ENCODE measurements at places on chromosomes 6 and 20.

DNA sequence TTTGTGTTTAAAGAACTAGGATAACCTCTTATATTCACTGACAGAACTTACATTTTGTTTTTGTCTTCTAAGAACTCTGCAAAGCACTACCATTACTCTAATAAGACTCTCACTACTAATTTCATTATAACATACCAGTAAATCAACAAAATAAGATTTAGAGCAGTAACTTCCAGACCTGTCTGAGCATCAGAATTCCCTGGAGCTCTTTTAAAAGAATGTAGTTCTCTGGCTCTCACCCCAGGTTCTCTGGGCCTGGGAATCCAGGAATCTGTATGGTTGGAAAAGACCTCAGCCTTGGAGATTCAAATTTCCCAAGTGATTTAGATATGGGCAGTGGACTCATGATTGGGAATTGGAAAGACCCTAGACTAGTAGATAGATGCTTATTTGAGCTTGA, 89.4 kb downstream of the JAG1 start:
- no peak for DNase-seq

- DNase-seq: no peak
Measured at GRCh38 chr6:159615918-159616317, 77.1 kb downstream of the SOD2 start.

- peak; percentile 93 for DNase-seq
Measured at GRCh38 chr6:33579828-33580714, at the start of gene BAK1. Gene BAK1, minus strand, starts transcription at chr6:33580276. Its CDS starts 2,672 bp downstream, at chr6:33577604.

GRCh38 chr6:97203343-97203742, 79.7 kb downstream of the MMS22L start:
- DNase-seq: no peak

- DNase-seq: no peak
Measured at GRCh38 chr6:72963946-72964345, 261.4 kb downstream of the KHDC1L start.

- no peak for DNase-seq
Measured at GRCh38 chr6:111838749-111839484, 34.3 kb downstream of the FYN start.

DNA sequence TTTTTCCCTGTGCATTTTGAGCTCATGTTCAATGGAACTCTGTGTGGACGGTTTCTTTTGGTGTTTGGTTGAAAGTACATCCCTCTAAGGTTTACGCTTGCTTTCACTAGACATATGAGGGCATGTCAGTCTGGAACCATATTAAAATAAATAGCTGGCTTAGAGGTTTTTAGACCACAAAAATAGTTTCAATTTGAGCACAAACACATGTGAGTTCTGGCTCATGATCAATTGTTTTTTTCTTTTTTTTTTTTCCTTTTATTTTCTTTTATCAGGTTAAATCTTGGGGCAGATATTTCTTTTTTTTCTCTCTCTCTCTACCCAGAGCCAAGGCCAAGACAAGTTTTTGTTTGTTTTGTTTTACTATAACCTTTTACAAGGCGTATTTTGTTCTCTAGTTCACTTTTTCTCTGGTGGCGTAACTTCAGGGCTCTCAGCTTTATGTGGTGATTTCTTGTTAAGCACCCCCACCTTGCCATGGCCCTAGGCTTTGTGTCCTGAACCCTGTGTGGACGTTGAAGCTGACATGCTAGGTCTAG, 92.9 kb downstream of the SHLD1 start:
- no peak for DNase-seq

DNA sequence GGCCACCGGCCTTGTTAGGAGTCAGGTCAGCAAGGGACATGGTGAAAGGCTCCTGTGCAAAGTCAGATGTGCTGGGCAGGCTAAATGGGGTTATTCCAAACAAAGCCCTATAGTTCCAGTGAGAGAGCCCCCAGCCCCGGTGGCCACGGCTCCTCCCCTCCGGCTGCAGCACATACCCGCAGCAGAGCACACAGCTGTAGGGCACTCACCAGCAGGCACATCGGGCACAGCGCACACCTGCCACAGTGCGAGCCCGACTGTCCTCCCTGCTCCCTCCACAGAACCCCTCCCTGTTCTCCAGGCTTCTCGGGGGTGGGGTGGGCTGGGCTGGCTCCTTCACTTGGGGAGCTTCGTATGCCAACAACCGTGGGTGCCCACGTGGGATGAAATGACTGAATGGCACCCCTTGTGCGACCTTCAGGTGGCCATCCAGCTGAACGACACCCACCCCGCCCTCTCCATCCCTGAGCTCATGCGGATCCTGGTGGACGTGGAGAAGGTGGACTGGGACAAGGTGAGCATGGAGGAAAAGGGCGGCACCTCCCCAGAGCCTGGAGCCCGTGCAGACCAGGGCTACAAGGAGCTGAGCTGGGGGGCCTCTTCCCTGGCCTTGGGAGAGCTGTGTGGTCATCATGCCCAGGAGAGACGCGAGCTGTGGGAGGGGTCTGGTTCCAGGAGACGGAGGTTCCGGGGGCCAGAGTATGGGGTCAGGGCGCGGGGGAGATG, 30.9 kb downstream of the PYGB start:
- DNase-seq: no peak

DNA sequence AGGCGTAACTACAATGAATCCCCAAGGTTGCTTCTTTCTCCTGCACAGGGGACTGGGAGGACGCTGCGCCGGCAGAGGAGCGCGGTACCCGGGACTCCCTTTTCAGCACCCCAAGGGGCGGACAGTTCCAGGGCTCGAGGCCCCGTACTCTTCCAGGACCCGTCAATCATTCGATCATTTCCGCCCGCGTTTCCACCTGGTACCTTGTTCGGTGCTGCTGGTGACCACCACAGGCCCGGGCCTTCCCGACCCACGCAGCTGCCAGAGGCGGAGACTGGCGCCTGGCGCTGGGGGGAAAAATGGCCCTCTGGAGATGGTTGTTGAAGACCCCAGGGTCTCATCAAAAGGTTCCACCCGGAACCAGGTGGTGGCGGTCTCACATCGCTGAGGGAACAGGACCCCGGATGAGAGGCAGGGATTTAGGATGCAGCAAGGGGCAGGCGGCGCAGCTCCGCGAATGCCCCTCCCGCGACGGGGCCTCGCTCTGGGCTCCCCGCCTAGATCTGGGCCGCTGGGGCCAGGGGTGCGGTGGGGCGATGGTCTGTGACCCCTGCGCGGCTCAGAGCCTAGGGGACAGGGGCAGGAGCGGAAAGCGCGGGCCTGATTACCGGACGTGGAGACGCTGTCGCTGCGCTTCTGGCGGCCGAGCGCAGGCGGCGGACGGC, 744 bp downstream of the VSX1 start:
- DNase-seq: no peak

GRCh38 chr6:152695372-152696045, 2.2 kb upstream of the MYCT1 start:
- DNase-seq: peak; percentile 33
